Central memory CD4-positive, alpha-beta T cell (primary cell): ENCODE measurements at places on chromosomes 5 and 9.

DNA sequence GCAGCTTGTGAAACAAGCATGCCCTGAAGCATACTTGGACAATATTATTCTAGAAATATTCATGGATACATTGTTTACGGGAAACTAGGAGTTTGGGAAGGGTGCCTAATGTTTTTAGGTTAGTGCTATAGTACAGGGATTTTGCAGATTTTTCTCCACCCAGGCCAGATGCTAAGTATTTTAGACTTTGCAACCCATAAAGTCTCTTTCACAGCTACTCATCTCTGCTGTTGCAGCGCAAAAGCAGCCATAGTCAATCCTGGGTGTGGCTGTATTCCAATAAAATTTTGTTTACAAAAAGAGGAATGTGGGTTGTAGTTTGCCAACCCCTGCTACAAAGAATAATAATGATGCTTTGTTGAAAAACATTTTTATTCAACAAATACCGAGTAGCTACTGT lies 106.2 kb downstream of the CEMIP2 start:
- DNase-seq = no peak

- DNase-seq = no peak
These were observed at the start of gene KCNMB1 for GRCh38 chr5:170388818-170389549. KCNMB1 (minus strand) TSS chr5:170389367; CDS start chr5:170385447, 3,920 bp downstream.

GRCh38 chr9:80701061-80701460 lies 988.3 kb downstream of the TLE1 start:
- DNase-seq = no peak

DNA sequence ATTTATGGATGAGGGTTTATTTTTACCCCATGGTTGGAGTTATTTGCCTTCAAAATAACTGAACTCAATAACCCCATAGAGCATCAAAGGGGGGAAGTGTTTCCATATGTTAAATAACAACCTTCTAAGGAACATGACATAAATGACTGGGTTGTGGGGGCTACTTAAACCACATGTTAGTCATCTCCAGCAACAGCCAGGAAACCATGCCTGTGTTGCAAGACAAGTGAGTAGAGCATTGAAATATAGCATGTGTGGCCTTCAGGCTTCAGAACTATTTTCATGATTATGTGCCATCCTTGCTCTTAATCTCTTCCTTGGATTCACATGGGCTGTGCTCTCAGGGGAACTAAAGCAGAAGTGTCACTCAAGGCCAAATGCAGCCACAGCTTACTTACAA lies 431.2 kb downstream of the AGTPBP1 start:
- DNase-seq = no peak

- no peak for DNase-seq
These were observed 317.9 kb upstream of the FTMT start for GRCh38 chr5:121533814-121534213.

DNA sequence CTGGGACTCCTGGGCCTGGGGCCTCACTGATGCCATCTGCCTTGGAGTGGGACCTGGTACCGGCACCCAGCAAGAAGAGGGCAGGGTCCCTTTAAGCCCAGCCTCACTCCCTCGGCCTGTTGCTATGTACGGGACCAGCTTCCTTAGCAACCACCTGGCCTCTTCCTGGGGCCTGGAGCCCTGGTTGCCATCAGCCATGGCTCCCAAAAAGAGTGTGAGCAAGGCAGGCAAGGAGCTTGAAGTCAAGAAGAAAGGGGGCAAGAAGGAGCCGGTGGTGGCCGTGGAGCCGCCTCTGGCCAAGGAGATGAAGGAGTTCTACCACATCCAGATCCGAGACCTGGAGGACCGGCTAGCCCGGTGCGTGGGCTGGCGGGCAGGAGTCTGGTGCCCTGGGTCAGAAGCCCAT lies at the start of gene CFAP157:
Gene CFAP157, plus strand, starts transcription at position 153 of the 406 bp plus-strand sequence. Its CDS starts 44 bp downstream, at position 197.
- no peak for DNase-seq

DNA sequence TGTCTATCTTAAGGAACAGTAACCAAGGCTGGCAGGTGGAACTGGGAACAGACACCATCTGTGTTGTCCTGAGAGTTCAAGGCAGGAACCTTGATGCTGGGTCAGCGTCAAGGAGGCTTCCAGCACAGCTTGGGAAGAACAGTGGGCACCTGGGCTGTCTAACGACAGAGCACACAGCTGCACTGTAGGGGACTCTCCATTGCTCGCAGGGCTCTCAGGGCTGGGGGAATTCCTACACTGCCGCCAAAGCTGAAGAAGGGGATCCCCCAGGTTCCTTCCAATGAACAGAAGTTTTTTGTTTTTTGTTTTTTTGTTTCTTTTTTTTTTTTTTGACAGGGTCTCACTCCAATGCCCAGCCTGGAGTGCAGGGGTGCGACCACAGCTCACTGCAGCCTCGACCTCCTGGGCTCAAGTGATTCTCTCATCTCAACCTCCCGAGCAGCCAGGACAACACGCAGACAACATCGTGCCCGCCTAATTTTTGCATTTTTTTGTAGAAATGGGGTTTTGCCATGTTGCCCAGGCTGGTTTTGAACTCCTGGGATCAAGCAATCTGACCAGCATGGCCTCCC lies 81.9 kb downstream of the PTPN3 start:
- no peak for DNase-seq

- no peak for DNase-seq
These were observed 12.7 kb downstream of the RECK start for GRCh38 chr9:36049408-36049807.

DNA sequence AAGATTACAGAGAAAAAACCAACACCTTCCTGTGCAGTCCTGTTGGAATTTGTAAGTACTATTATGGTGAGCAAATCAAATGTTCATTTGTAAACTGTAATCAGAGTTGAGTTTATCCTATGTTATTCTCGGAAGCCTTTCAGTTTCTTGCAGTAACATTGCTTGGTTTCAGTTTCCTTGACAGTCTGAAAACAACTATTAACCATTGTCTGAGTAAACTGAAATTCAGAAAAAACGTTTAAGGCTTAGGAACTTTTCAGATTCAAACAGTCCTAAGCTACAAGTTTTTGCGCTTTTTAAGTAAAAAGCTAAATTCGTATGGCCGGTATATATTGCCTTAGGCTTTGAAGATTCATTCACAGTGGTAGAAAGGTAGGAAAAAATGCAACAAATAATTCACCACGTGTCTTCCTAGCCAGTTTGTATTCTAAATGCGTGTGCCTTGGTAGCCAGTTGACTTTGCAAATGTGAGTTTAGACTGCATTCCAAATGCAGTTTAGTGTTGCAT lies 2.5 kb downstream of the GPBP1 start:
- DNase-seq = peak; percentile 24

- no peak for DNase-seq
These were observed 52.7 kb upstream of the OSMR start for GRCh38 chr5:38793099-38793498.

DNA sequence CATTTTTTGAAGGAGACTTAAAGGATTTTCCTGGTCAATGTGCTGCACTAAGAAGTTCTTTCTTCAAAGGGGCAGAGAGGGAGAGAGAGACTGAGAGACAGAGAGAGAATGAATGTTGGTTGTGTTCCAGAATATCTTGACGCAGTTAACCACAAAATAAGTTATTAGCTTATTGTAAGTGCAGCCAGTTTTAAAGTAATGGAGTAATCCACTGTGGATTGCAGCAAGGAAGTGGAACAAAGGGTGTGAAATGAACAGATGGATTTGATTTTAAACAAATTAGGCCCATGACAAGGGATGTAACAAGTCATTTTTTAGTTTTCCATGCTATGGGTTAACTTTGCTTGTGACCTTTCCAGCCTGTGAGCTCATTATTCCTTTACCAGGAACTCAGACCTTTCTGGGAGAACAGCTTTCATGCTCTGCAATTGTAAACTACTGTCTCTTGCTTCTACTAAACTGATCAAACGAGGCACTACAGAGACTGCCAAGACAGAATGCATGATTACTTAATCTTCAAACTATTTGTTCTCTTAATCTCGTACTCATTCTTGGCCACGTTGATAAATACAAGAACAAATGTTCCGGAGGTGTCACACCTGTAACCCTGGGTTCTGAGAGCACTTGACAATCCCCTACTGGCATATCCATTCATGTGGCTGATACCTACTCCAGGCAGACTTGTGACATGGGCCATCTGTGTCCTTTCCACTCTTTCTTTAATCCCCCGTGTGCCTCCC lies 131.1 kb downstream of the TLE1 start:
- DNase-seq = no peak
